ENCODE measurements at places on chromosomes 11 and 22. TPM values are rescaled to one million over a fixed set of nuclear protein-coding genes. Genes with fewer than 3 reads are reported as not detected.

The GGTLC2 gene
- not detected for total RNA-seq

The MMP1 gene
- total RNA-seq, result not detected

The ABTB2 gene
- 9.3 TPM for total RNA-seq

The ASRGL1 gene
- total RNA-seq, result 8.7 TPM

The SYT8 gene
- 1.0 TPM for total RNA-seq

The SLC6A5 gene
- total RNA-seq, result not detected

The HBG2 gene
- not detected for total RNA-seq

The TP53AIP1 gene
- not detected for total RNA-seq

The PHOX2A gene
- not detected for total RNA-seq

The MPZL3 gene
- 1.8 TPM for total RNA-seq

The B4GALNT4 gene
- total RNA-seq, result 18.4 TPM

The MUC5AC gene
- not detected for total RNA-seq

The SYTL2 gene
- total RNA-seq, result 27.0 TPM

The ACER3 gene
- 24.3 TPM for total RNA-seq

The LRRN4CL gene
- total RNA-seq, result 44.6 TPM

- DNase-seq, result no peak
Measured at GRCh38 chr11:121035169-121035755, 11.4 kb downstream of the TBCEL start.

DNA sequence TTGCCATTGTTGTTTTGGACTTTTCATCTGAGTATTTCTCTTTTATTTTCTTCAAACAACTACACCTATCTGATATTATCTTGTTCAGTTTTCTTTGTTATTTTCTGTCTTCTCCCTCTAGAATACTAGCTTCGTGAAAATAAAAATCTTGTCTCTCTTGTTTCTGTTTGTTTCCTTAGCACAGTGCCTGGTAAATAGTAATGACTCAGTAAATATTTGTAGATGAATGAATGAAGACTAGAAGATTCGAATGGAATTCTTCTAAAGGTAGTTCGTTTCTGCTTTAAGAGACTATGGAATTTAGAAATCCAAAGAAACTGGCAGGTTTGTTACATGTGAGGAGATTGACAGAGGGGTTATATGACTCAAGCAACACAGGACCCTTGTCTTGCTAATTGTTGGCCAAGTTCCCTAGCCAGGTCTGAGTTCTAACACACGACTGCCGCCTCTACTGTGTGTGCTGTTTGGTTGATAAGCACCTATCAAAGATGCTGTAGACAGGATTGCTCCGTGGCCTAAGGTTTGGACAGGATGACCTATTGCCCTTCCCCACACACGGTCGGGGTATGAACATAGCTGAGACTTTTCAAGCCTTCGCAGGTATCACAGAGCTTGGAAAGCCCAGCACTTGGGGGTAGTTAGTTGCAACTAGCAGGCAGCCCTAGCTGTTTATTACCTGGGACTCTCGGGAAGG is 831 bp upstream of the TMEM135 start:
- peak; percentile 6 for DNase-seq

- no peak for DNase-seq
Measured at GRCh38 chr11:131204765-131205380, 165.5 kb upstream of the NTM start.

- no peak for DNase-seq
Measured at GRCh38 chr11:11038352-11038751, 180.5 kb upstream of the ZBED5 start.

DNA sequence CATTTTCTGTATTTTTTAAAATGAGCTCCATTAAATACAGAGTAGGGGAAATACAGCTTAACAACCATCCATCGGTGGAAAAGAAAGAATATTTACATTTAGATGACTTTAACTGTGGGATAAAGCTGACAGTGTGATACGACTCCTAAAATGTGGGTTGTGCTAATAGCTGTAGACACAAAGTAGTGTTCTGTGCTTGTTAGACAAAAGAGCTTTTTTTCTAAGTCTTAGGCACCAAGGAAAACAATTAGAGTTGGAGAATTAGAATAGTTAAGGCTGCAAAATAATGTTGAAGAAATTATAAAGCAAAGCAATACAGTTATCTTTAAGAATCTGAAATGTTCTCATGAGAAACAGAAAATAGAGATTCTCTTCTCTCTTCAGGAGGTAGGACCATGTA is 307.7 kb upstream of the KIRREL3 start:
- DNase-seq, result no peak

GRCh38 chr22:29663180-29663821 is 56.5 kb upstream of the CABP7 start:
- no peak for DNase-seq

DNA sequence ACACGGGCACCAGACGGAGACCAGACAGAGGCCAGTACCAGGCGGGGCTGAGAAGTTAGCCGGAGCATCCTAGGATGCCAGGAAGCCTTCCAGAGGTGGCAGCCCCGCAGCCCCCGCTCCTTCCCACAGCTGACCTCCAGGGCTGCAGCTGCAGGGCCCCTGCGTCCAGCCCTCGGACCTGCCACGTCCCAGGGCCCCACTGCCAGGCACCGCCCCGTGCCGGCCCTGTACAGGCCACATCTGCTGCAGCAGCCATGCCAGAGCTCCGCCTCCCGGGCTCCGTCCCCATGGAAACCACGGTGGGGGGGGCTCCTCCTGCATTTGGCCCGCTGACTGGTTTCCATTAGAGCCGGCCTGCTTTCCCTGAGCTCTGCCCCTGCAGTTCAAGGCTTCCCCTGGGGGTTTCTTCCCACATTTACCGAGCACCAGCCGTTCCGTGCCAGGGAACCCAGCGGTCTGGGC is 62.5 kb upstream of the PPARA start:
- DNase-seq, result peak; percentile 93

GRCh38 chr11:61023086-61023965 is 51.8 kb downstream of the CD6 start:
- no peak for DNase-seq

DNA sequence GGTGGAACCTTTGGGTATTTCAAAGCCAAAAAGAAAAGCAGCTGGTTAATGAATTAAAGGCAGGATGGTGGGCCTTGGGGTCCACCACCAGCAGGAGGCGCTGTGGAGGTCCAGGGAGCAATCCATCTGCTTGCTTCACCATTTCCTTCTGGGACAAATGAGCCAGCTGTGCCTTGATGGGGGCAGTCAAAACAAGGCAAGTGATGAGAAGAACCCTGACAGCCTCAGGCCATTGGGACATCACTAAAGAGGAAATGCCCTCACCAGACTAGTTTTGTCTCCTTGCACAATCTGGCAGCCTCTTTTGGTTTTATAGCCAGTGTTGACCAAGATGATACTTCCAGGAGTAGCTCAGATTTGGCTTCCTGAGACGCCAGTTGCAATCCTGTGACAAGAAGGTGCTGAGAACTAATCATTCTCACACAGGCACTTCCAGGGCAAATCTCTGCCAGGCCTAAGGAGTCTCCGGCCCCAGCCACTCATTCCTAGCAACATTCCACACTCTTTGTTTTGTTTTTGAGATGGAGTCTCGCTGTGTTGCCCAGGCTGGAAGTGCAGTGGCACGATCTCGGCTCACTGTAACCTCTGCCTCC is 38.2 kb upstream of the WEE1 start:
- DNase-seq, result peak; percentile 79

DNA sequence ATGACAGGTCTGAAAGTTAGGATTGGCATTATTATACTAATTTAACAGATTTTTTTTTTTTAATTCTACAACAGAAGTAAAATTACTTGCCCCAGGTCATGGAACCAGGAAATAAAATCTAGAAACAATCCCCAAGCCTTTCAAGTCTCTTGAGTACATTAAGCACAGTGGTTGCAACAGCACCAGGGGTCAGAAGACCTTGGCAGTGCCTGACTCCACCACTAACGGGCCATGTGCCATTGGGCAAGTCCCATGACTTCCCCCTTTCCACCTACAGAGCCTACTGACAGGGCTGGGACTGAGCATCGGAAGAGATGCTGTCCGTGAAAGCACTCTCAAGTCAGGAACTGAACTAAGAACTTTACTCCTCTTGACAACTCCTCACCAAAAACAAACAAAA is 98.6 kb upstream of the AKIP1 start:
- DNase-seq, result peak; percentile 47

GRCh38 chr11:111419641-111420327 is 40.7 kb upstream of the POU2AF1 start:
- DNase-seq, result no peak

DNA sequence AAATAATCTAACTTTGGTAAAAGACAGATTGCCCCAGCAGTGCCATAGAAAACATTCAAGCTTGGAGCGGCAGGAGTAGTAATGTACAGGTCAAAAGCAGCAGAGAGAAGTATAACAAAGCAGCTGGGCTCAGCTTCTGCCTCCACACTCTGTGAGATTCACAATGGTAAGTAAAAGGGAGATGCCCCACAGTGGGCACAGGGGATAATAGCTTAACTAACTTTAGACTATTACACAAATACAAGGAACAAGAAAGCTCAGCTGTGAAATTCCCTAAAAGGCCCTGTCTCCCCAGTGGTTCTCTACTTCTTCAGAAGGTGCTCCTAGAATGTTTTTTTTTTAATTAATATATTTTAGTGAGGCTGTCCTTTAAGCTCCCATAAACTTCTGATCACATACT is 28.0 kb downstream of the RDX start:
- DNase-seq, result no peak

DNA sequence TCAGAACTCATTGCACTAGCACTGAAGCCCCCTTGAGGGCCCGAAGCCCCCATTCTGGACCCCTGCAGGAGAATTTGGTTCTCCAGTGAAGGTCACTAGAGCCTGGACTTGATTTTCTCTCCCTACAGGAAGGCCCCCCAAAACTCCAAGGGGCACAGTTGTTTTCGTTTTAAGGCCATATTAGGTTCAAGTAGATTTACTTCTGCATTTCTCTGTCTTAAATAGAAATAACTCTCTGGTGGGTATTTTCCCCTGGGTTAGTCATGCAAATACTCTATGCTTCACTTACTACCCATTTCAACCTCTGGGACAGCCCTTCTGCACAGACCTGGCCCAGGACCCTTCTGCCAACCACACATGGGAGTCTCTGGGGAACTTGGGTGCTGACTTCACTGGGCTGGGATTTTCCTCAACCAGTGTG is 41.6 kb downstream of the WEE1 start:
- no peak for DNase-seq

DNA sequence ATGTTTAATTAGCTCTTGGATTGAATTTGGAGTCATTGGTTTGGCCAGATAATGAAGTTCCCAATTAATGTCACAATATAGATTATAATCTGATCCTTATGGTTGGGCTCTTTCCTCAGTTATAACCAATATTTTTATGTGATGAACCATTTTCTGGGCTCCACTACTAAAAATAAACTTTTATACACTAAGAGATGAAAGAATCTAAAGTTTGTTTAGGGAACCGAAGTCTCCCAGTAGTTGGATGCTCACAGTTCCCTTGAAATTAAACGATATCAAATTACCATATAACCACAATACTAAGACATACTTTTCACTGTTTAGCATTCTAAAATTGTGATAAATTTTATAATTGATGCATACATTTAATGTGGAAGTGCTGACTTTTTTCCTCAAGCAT is 47.0 kb upstream of the ARHGAP42 start:
- DNase-seq, result no peak

DNA sequence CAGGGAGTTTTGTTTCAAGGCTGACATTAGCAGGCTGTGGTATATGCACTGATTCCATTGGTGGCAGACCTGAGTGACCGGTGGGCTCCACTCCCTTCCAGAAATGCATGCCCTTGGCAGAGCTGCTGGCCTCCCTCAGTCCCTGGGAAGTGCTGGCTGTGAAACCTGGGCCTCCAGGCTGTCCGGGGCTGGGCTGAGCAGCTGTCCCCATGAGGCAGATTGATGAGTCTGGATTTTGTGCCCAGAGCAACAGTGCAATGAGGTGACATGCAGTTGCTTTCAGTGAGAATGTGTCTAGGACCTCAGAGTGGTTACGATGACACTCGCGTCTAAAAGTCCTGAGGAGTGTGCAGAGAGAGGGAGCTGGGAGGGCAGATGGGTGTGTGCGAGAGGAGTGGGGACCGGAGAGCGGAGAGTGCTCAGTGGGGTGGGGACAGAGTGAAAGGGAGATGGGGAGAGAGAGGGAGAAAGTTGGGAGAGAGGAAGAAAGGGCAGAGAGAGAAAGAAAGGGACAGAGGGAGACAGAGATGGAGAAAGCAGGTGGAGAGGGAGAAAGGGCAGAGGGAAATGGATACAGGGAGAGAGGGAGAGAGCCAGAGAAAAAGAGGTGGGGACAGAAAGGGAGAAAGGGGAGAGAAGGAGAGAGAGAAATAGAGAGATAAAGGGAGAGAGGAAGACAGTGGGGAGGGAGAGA is 978.3 kb downstream of the BRD1 start:
- no peak for DNase-seq

- no peak for DNase-seq
Measured at GRCh38 chr11:73380897-73381410, 4.8 kb downstream of the RELT start.

GRCh38 chr11:13702071-13702470 is 33.6 kb downstream of the FAR1 start:
- no peak for DNase-seq

- DNase-seq, result peak; percentile 50
Measured at GRCh38 chr11:406796-407650, 7.8 kb downstream of the SIGIRR start.

- DNase-seq, result no peak
Measured at GRCh38 chr11:68773521-68774193, 22.3 kb upstream of the TESMIN start.

DNA sequence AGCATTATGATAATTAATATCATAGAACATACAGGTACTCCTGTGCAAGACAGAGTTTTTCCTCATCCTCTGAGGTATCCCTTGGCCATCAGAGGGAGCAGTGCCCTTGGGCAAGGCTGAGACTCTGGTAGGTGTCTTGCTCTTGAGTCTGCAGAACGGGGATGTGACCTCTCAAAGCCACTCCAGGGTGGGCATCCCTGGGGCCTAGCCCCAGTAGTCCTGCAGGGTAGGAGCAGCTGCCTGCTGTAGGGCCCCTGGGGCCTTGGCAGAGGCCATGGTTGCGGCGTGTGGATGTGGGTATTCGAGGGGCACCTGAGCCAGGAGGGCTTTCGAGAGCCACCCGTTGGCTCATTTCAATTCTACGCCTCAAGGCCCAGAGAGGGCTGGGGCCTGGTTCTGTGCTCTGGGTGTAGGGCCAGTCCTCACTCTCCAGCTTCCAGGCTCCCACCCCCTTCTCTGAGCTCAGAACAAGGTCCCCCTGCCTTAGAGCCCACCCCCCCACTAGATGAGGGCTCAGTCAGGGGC is 7.7 kb upstream of the OMP start:
- DNase-seq, result no peak

GRCh38 chr11:97454988-97455387 is 1065.2 kb downstream of the JRKL start:
- no peak for DNase-seq

Data from tibial nerve (tissue), 4 donors.